ENCODE measurements at places on chromosomes 6 and 20.

- DNase-seq, result peak; percentile 48
Measured at GRCh38 chr6:139144490-139145085, 9.7 kb downstream of the HECA start.

DNA sequence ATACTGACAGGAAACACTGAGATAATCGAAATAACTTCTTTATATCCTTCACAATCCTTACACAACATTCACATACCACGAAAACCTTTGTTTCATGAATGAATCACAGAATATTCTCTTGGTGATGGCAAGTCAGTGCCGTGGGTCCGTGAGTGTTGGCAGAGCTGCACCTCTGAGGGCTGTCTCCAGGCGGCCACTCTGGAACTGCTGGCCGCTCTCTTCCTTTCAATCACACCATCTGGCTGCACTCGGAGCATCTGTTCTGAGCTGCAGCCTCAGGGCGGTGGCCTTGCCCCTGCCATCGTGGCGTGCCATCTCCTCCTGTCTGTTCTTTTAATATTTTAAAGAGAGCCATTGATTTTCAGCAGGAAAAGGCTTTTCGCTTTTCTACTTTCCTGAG is 129.4 kb upstream of the AFDN start:
- DNase-seq, result no peak

DNA sequence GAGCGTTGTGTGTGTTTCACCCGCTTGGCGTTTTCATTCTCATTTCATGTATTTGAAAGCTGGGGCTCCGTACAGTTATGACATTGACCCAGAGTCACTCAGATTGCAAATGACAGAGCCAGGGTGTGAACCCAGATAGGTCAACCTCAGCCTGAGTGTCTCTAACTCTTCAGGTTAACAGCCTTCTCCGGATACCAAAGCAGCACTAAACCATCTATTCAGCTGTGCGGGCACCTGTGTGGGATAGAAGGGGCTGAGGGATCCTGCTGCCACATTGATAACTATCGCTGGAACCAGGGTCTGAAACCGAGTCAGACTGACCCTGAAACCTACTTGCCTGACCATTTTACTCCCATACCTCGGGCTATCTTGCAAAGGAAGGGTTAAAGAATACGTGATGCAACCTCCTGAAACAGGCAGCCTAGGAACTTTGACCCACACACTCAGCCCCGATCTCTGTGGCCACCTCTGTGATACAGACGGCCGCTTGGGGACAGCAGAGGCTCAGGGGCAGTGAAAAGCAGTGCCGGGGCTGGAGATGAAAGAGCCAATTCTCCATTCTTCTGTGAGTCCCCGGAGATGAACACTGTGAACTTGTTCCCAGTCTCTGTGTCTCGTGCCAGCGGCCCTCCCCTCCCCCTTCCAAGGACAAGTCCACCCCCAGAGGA is 233.5 kb upstream of the QKI start:
- peak; percentile 10 for DNase-seq

- no peak for DNase-seq
Measured at GRCh38 chr6:14676064-14676463, 558.5 kb downstream of the CD83 start.

DNA sequence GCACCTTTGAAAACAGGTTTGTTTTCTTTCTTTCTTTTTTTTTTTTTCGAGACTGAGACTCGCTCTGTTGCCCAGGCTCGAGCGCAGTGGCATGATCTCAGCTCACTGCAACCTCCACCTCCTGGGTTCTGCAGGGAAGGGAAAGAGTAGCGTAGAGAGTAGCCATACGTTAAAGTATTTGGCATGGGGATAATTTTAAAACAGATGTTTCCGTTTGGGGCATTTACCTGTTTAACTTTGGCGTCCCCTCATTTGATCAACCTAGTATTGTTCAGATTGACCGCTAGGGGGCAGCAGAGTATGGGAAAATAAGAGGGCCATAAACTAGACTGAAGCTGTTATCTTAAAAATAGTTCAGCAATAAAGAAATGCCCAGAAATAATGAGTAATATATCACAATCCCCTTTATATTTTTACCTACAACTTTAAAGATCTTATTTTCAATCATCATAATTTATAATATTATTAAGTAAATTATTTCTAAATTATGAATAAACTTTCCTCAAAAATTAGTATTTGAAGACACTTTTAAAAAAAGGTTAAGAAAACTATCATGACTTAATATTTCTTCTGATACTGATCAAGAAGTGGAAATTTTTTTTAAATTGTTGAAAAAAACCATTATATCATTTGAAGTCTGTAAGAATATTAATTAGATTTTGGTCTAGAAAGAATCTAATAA is 7.6 kb upstream of the TAAR9 start:
- DNase-seq, result peak; percentile 41

- no peak for DNase-seq
Measured at GRCh38 chr20:36415475-36416002, 109.4 kb downstream of the DLGAP4 start.

DNA sequence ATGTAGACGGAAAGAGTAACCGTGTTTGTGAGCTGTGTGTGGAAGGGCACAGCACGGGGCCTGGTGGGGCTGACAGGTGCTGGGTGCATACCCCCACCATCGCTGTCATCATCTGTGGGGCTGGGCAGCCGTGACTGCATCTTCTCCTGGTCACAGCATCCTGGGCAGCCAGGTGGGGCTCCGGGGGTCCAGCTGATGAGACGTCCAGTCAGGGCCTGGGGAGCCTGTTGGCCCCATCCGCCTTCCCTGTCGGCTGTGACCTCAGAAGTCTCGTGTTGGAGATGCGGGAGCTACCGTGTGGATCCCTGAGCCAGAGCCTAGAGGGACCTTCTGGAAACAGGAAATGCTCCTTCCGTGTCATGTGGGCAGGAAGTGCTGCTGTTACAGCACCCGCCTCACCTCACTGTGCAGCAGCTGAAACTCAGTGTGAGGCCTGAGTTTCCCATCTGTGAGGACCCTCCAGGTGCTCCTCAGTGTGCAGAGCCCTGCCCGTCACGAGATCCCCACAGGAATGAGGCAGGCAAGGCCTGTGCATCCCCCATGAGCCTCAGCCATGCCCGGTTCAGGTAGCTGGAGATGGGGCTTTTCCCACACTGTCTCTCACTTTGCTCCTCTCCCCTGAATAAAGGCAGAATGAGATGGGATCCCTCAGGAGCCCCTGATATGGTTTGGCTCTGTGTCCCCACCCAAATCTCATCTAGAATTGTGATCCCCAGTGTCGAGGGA is 108.7 kb downstream of the ERMARD start:
- no peak for DNase-seq

DNA sequence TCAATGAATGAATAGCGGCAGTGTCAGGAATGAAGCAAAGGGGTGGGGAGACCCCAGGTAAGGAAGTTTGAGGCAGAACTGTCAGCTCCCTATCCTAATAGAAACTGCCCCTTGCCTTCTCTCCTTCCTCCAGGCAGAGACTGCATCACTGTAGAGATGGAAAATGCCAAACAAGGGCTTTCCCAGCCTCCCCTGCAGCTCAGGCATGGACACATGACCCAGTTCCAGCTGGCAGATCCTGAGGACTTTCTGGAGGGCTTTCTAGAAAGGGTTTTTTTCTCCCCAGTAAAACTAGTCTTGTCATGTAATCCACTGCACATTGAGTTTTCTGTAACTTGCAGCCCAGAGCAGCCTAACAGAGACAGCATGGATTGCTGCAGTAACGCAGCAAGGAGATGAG is 17.9 kb upstream of the PNPLA1 start:
- DNase-seq, result no peak

DNA sequence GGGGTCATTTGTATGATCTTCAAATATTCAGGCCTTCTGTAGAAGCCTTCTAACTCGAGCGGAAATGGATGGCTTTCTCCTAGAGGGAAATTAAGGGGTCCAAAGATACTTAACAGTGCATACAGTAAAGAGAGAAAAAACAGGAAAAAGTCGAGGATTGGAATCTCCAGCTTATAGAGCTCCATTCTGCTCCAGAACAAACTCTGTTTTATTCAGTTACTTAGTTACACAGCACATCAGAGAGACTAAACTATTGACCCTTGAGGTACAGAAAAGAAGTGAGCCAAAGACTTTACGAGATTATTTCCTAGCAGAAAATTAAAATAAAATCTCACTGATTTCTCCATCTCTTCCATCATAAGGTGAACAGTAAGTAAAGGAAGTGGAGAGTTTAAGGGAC is 43.8 kb upstream of the DSE start:
- no peak for DNase-seq

- no peak for DNase-seq
Measured at GRCh38 chr6:127216810-127217789, 49.6 kb upstream of the RNF146 start.

DNA sequence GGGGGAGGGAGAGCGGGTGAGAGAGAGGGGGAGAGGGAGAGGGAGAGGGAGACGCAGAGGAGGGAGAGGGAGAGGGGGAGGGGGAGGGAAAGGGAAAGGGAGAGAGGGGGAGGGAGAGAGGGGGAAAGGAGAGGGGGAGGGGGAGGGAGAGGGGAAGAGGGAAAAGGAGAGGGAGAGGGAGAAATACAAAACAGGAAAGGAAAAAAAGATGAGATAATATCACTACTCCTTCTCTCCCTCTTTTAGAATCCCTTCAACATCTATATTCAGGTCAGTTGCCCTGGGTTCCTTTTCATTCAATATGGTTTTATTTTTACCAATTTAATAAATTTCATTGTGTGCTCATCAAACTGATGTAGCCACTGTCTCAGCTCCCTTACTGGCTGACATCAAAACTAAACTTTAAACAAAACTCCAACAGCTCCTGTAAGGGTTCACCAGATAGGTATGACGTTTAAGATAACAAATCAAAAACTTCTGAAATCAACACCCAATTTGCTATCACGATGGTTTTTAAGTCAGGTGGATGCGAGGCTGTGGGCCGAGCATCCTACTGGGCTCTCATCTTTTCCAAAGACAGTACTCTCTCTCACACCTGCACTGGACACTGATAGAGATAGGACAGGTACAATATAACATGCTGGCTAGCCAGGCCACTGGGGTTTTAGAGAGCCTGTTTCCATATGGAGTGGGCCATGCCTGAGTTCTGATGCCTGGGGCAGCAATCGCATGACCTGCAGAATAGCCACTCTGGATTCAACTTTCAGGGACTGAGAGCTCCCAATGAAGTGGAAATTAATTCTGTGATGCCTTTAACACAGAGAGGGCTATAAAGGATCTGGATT is 99.5 kb downstream of the FYN start:
- no peak for DNase-seq

DNA sequence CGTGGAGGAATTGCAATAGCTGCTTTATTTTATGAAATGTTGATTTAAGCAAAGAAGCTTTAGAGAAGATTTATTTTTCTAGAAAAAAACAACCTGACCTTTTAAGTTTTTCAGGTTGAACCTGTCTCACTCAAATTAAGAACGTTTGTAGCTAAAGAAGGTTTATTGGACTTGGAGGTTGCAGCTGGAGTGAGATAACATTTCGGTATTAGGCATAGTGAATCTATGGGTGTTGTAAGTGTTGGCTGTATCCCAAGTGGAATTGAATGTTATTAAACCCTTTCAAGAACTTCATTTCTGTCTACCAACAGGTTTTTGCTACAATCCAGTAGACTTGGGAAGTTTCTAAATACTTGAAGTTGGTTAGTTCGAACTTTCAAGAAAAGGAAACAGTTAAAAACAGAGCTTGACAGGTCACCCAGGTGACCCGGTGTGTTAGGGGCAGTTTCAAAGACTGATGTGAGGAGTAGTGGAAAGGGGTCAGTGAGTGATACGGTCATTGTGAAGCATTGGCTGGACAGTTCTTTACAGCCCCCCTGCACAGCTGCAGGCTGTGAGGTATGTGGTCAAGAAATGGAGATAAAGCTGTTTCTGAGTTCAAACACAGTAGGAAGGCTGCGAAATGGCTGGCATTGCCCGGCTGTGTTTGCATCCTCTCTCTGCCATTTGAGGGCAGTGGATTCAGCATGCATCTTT is 2.4 kb upstream of the TBCC start:
- no peak for DNase-seq

DNA sequence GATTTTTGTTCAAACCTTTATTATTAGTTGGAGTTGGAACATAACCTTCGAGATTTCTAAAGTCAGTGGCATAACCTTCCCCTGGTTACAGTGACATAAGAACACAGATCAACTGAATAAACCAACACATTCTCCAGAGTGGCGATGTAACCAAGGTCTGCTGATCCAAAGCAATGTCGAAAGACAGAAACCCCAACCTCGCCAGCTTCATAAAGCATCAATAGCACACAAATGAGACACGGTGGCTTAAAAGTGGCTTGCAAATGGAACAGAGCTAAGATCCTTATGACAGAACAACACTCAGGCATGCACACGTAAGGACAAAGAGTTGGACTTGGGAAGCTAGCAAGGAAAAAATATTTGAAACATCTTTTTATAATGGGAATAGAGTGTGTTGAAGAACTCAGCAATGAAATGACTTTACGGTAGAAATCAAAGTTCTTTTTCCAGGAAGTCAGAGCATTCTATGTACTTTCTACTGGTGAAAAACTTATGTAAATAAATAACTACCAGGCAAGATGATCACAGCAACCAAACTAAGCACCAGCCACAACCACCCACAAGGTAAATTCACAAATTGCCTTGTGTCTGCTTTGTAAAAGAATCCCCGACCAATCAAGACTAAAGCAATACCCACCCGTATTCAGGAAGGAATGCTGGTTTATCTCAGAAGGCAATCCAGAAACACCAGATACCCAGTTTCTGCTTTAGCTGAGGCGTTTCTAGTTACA is 61.0 kb upstream of the NHSL1 start:
- DNase-seq, result no peak

- no peak for DNase-seq
Measured at GRCh38 chr6:166046226-166046625, 121.4 kb downstream of the TBXT start.

DNA sequence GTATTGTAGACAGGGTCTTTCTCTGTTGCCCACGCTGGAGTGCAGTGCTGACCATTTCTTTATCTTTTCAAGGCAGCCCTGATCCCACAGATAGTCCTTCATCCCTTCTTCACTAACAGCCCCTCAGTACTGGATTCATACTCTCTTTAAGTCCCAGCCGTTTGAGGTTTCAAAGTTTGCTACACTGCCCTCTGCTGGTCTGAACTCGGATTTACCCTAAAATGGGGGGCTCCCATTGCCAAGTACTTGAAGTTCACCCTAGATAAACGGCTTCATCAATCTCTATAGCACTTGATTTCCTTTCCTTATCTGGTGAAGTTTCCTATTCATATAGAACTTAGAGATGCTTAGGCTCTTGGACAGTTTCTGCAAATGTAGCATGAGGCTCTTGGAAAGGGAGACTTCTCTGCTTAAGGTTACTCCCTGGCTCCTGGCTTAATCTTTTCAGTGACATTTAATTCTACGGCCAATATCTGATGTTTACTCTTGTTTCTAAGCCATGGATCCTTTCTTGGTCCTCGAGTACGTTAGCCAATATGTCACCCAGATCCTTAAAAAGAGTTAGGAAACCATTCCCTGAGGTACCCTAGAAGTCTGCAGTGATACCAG is 21.4 kb upstream of the PREP start:
- DNase-seq, result peak; percentile 45

DNA sequence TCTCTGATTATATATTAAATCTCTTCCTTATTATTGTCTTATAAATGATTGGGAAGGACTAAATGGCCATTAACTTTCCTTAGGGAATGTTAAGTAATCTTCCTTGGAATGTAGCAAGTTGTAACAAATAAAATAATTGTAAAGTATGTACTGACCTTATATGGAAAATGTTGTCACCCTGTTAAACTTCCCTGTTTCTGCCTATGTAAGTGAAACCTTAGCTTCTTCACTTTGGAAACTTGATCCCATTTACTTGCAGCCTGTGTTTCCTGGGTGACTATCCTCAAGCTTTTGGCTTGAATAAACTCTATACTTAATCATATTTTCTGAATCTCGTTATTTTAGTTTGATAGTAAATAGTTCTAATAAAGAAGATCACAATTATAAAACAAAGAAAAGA is 519.5 kb upstream of the PTCHD4 start:
- no peak for DNase-seq

- no peak for DNase-seq
Measured at GRCh38 chr6:111590209-111590980, 15.3 kb downstream of the TRAF3IP2 start.
